ENCODE measurements at places on chromosomes 2 and 18.

GRCh38 chr2:240163844-240164574 is 23.6 kb upstream of the OTOS start:
- DNase-seq, result no peak

DNA sequence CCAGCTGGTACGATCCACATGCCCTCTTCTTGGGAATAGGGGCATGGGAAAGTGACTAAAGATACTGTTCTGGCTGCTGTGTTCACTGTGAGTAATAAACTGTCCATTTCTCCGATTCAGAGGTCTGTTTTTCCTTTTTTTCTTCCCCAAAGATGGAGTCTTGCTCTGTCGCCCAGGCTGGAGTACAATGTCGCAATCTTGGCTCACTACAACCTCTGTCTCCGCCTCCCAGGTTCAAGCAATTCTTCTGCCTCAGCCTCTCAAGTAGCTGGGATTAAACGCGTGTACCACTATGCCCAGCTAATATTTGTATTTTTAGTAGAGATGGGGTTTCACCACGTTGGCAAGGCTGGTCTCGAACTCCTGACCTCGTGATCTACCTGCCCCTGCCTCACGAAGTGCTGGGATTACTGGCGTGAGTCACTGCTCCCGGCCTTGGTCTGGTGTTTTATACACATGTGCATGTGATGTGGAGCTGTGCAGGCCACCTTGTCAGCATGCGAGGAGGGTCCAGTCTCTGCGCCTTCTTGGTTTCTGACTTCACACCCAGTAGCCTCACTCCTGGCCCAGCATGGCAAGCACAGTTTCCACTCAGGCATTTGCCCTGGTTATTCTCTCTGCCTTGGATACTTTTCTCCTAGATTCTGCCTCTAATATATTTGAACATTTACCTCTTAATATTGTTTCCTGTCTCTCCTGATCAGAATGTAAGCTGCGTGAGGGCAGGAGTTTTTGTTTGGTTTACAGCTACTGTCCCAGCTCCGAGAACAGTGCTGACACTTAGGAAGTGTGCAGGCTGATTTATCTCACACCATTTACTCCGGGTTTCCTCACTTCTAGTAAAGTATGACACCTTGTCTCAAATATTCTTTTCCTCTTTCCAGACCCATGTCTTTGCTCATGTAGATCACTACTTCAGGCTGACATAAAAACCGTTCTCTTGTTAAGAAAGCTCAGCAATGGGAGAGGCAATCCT is 19.7 kb downstream of the PTPN18 start:
- DNase-seq, result no peak

- no peak for DNase-seq
Measured at GRCh38 chr18:13551305-13551603, 175.1 kb downstream of the FAM210A start.

DNA sequence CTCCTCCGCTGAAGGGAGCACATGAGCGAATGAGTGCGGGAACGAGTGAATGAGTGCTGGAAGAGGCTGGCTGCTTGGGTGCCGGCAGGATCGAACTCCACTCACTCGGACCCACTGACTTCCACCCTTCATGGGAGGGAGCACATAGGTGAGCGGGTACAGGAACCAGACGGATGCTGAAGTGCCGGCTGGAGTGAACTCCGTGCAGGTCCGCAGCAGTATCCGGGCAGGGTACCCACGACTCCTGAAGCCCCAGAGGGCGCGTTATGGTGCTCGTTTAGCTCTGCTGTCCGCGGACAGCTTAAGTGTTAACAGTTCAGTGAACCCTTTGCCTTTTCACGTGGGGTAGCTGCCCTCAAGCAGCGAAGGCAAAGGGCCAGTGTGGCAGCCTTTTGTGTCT is 23.2 kb downstream of the RPRM start:
- no peak for DNase-seq

DNA sequence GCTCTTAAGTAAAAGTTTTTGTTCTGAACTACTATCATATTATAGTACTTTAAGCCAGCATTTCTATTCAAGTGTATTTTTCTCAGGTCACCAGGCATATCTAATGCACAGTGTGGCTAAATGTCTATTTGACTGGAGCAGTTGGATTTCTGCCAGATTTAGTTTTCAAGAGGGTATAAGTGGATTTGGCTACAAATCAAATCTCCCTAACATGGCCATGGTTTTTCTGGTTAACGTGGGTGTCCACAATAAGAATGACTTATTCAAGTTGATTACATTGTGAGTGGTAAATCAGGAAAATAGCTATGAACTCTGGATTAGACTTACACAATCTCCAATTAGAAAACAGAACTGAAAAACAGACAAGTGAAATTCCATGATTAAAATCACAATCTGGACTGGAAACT is 5.7 kb upstream of the CHN1 start:
- DNase-seq, result no peak

DNA sequence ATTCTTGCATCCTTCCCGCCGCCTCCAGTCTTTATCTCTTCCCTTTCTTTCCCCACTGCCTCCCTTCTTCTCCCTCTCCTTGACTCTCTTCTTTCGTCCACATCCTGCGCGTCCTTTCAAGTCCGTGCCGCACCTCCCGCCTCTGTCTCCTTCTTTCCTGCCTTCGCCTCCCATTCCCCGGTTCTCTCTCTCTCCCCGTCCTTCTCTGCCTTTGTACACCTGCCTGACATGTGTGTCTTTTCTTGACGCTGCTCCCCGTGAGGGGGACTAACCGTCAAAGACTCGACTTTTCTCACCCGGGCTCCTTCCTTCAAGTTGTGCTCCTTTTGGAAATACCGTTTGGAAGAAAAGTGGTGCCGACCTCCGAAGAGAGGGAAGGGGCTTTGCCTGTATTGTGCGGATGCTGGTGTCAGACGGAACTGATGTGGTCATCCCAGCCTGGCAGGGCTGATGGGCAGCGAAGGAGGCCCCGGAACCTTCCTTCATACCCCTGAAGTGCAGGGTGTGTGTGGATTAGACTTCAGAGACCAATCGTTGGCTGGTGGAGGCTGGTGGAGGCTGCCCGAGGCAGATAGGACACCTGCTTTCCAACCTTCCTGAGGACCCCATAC is 879 bp downstream of the TMEM178A start:
- DNase-seq, result no peak

DNA sequence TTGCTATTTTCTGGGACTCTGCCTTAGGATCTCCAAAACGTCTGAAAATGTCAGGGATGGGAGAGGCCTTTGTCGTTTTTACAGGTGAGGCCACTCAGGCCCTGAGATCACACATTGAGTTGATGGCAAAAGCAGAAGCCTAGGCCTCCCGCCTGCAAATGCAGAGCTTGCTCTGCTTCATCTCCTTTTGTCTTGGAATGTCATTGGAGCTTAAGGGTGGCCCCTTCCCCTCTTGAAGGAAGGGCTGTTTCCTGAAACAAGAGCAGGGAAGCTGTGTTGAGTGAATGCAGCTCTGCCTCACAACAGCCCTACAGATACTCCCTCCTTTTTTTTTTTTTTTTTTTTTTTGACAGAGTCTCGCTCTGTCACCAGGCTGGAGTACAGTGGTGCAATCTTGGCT is 123.5 kb downstream of the GLI2 start:
- DNase-seq, result no peak

DNA sequence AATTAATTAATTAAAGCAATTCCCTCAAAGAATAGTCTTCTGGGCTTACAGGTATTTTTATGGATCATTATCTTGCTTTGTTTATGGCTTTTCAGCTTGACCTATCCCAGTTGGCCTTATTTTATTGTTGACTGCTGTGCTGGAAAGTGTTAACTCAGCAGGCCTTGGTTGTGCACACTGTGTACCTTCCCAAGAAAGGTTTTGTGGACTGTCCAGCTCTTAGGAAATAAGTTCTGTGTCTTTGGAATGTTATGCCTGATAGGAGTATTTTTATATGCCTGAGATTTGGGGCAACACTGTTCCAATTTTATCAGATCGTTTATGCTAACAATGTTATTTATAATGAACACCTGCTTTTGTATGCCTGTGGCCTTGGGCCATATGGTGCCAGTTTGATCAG is 671.9 kb upstream of the ZNF804A start:
- no peak for DNase-seq

DNA sequence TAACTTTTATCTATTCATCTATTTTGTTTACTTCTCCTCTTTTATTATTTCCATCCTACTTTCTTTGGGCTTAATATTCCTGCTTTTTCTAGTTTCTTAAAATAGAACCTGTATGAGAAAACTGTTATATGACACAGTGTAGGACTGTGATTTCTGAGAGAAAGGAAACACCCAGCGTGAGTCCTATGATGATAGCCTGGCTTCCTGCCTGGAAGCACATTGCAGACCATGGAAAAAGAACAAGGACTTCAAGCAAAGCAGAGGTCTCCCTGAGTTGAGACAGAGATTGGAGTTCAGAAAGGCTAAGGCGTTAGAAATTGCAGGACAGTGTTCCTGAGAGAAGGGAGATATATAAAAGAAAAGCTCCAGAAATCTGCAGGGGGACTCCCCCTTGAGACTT is 7.8 kb downstream of the RBM44 start:
- DNase-seq, result no peak

DNA sequence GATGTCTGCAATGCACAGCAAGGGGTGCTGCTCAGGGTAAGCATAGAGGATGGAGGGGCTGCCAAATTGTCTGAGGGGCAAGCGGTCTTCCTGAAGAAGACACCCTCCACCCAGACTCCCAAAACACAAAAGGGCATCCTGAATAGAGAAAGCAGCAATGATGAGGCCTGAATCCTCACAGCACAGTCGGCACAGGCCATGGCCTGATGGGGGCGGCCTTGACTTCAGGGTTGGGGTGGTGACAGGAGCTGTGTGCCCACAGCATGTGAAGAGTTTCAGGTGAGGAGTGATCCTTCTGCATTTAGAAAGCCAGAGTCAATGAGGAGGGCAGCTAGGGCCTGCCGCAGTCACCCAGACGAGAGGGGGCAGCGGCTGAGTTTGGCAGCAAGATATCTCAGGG is 159.4 kb downstream of the GALNT14 start:
- no peak for DNase-seq

- no peak for DNase-seq
Measured at GRCh38 chr18:2588666-2589344, 17.4 kb downstream of the NDC80 start.

GRCh38 chr2:151862700-151863099 is 34.5 kb upstream of the ARL5A start:
- no peak for DNase-seq
